ENCODE measurements at places on chromosomes 4 and X. TPM values are rescaled to one million over a fixed set of nuclear protein-coding genes. Genes with fewer than 3 reads are reported as not detected.

ART3 gene
- total RNA-seq: not detected

SOX3 gene
- total RNA-seq: not detected

GRIA2 gene
- total RNA-seq: not detected

ARHGEF38 gene
- not detected for total RNA-seq

FAM184B gene
- total RNA-seq: 0.67 TPM

EDNRA gene
- 2.1 TPM for total RNA-seq

SH3BP2 gene
- 32.7 TPM for total RNA-seq

TAF7L gene
- 1.1 TPM for total RNA-seq

TMEM154 gene
- total RNA-seq: 1.0 TPM

PAGE5 gene
- total RNA-seq: not detected

CT47B1 gene
- not detected for total RNA-seq

GAGE1 gene
- not detected for total RNA-seq

BCLAF3 gene
- total RNA-seq: 2.4 TPM

MGARP gene
- total RNA-seq: under 0.01 TPM

UBE2A gene
- 35.6 TPM for total RNA-seq

LNX1 gene
- total RNA-seq: not detected

GCNA gene
- 1.8 TPM for total RNA-seq

PPP4R3C gene
- not detected for total RNA-seq

GLOD5 gene
- not detected for total RNA-seq

NAP1L3 gene
- 0.46 TPM for total RNA-seq

GAR1 gene
- 6.6 TPM for total RNA-seq

Data from melanocyte of skin (primary cell).